Stimulated activated CD4-positive, alpha-beta T cell treated with anti-CD3 and anti-CD28 coated beads, Interleukin-2, amount 100 ng/mL, for 48 hours (primary cell): ENCODE measurements at places on chromosomes 4 and X.

DNA sequence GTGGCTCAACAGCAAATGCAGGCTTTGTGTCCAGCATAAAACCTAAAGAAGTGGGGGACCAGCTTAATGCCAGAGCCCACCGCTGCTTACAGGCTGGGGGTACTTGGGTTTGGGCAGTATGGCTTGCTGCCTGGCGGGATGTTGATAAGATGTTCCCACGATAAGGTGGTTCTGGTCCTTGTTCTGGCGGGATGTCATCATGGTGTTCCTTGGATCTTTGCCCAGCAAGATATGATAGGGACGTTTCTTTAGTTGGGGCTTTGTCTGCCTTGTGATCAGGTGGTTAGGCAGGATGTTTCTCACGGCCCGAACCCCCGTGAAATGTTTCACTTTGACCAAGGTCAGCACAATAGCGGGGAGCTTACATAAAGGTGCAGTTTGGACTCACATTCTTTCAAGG lies 35.3 kb downstream of the PNPLA4 start:
- DNase-seq = no peak

GRCh38 chr4:146236216-146236615 lies 21.9 kb downstream of the REELD1 start:
- no peak for DNase-seq

GRCh38 chr4:85391589-85392410 lies 83.2 kb upstream of the ARHGAP24 start:
- DNase-seq = no peak

DNA sequence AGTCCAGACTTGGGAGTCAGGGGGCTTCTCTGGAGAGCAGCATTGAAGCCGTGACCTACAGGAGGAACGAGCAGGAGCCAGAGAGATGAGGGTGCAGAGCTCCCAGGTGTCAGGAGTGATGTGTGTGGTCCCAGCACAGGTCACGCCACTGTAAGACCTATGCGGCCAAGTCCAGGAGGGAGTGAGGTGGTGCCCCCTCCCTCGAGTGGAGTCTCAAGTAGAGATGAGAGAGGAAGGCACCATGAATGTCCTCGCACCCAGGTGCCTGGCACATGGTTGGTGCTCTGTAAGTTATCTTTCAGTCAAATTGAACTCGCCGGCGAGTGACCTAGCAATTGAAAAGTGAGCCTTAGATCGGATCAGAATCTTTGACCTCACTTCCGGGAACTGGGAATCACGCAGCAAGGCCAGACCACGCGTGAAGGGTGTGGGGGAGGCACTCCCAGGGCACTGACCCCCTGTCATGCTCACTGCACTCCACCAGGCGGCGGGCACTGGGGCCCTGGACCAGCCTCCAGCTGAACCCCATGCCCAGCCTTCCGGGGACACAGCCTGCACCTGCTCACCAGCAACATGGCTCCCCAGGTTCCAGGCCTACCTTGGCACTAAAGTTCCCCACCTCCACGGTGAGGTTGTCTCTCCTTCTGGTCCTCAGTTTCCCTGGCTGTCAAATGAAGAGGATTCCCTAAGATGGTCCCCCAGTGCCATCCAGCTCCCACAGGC lies 127.4 kb downstream of the HMX1 start:
- DNase-seq = no peak

DNA sequence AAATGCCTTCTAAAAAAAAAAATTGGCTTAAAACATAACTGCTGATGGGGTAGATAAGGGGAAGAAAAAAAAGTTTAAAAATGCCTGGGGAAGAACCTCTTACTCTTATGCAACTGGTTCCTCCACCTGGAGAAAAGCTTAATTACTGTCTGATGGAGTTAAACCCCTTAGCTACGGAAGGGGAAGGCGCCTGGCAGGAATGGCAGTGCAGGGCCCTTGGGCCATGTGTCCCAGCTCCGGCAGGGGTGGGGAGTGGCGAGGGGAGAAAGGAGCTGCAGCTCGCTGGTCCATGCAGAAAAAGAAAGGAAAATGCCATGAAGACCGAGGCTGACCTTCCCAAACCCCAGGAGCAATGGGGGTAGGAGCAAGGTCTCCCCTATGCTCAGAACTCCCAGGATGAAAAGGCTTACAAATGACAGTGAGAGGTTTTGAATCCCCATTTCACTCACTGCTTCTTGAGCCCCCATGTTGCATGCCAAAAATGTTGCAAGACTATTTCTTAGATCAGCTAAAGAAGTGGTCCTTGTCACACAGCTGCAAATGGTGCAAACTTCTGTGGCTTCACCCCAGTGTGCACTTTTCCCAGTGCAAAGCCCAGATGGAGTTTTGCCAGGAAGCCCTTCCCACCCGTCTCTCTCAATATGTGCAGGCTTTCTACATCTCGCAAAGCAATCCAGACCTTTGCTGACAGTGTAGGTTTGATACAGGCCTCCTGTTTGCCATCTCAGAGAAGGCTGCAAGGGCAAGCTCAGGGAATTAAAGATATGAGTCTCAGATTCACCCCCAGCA lies 204.8 kb upstream of the CT83 start:
- DNase-seq = no peak

DNA sequence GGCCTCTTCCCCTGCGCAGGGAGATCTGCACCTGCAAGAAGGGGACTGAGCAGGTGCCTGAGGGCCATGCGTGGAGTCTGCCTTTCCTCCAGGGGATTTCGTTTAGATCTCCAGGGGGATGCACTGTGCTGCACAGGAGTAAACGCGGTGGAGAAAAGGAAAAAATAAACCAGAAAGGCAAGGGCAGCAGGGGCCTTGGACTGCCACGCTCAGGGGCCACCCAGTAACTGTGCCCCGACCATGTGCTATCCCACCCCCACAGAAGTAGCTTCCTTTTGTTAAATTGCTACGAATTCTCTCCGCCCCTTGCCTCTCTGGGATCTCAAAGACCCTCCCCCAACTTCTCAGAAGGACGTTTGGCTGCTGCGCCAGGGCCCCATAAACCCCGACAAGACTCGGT lies 17.2 kb upstream of the HMX1 start:
- no peak for DNase-seq

DNA sequence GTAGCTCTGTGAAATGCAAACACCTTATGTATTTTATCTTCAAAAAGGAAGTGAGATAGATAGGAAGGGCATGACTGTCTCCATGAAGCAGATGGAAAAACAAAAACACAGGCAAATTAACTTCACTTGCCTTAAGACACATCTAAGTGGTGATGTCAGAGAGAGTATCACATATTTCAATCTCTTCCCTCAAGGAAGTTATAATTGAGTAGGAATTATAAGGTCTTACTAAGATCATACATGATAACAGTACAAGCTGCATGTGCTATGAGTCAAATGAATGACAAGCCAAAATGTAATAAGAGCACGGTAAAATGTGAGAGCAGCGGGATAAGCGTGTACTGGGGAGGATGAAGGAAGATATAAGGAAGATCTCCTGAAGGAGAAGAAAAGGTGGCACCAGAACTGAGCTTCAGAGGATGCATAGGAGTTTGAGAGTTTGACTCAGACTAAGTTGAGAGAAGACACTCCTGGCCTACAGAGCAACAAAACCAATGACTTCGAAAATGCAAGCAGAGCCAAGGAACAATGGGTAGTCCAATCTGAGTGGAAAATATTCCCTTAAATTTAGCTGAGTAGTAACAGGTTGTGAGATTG lies 43.3 kb upstream of the GALNT7 start:
- DNase-seq = no peak

GRCh38 chr4:143021384-143021783 lies 163.3 kb upstream of the USP38 start:
- DNase-seq = no peak

DNA sequence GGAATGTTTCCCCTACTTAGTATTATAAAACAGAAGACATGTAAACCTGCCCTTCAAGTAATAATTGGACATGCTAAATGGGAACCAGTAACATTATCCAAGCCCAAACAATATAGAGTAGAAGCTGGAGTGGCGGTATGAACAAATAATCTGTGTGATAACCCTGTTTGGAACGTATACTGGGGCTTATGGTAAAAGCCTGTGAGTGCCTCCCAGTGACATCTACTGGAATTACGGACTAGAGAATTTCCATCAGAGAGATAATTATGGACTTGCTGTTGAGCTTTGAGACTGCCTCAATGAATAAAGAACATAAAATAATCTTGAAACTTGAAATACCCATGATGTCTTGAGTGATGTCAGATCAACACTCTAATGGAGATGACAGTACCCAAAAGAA lies 406.3 kb upstream of the GRIA3 start:
- DNase-seq = no peak

- no peak for DNase-seq
These were observed 66.4 kb downstream of the AMMECR1 start for GRCh38 chrX:110251526-110251925.

GRCh38 chrX:46687619-46688018 lies 71.3 kb downstream of the SLC9A7 start:
- DNase-seq = no peak

DNA sequence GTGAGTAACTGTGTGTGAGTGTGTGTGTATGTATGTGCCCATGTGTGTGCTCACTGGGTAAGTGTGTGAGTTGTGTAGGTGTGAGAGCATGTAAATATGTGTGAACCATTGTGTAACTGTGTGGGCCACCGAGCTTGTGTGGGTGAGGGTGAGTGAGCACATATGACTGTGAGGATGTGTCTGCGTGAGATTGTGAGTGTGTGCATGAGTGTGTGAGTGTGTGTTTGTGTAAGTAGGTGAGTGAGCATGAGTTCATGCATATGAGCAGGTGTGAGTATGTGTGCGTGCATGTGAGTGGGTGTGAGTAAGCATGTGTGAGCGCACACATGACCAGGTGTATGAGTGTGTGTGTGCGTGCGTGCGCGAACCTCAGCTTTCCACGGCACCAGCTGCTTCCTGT lies 1.4 kb upstream of the ATP2B3 start:
- DNase-seq = no peak

DNA sequence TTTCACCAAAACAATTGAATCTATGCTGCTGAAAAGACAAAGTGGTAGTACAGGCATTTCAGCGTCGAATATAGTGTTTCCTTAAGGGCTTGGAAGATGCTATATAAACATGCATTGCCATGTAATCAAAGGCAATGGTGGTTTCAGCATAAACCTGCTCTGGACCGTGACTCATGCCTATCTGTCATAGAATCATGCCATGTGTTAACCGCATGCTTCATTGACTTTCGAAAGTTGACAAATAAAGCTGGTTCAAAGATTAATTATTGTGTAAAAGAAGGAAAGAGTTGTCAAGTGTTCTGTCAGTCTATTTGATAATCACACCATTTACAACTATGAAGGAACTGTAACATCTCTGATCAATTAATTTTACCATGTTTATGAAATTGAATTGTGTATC lies 83.2 kb downstream of the FUNDC1 start:
- no peak for DNase-seq

- no peak for DNase-seq
These were observed 64.2 kb upstream of the TRPC5OS start for GRCh38 chrX:111811831-111812230.

- no peak for DNase-seq
These were observed 33.5 kb upstream of the ELF2 start for GRCh38 chr4:139210486-139210885.

DNA sequence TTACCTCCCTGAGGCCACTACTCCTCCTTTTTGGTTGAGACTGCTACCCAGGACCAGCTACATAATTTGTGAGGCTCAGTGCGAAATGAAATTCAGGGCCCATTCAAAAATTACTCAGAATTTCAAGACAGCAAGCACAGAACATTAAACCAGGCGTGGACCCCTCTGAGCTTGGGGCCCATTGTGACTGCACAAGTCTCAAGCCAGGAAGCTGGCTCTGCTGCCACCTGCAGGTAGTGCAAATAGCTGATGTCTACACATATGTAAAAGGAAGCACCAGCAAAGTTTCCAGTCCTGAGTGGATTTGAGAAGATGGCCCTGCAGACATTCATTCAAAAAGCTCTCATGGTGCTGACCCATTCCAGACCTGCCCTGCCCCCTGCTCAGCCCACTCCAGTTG lies 213.4 kb upstream of the LNX1 start:
- DNase-seq = peak; percentile 3

GRCh38 chr4:163806653-163807052 lies 312.2 kb downstream of the TMA16 start:
- DNase-seq = no peak

DNA sequence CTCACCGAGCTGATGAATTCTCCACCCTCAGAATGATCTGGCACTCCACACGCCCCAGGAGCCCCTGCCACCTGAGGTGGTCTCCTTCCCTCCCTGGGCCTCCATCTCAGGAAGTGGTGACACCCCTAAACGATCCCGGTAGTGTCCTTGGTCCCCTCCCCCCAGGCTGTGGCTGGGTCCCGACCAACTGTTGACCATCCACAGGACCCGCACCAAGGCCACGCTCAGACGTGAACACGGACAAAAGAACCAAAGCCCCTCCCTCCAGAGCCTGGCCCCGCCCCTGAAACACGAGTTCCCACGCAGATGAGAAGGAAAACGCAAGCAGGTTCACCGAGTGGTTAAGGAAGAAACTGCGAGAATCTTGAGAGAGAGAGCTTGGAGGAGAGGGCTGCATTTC lies 16.6 kb downstream of the LRPAP1 start:
- DNase-seq = no peak

- no peak for DNase-seq
These were observed 1.9 kb upstream of the CHST7 start for GRCh38 chrX:46571423-46572339.

- DNase-seq = no peak
These were observed 120.2 kb upstream of the PDE5A start for GRCh38 chr4:119748853-119749252.

DNA sequence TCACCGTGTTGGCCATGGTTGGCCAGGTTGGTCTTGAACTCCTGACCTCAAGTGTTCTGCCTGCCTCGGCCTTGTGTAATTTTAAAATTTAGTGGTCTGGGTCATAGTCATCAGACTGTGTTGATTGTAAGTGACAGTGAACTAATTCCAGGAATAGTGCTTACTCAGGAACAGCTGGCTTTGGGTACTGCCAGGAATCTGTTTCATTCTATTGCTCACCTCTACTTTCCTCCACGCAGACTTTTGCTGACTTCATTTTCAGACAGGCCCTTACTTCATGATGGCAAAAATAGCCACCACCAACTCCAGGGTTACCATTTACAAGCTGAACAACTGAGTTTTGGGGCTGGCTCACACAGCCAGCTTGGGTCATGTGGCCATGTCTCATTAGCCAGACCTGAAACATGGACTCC lies 54.6 kb downstream of the FNIP2 start:
- peak; percentile 13 for DNase-seq

DNA sequence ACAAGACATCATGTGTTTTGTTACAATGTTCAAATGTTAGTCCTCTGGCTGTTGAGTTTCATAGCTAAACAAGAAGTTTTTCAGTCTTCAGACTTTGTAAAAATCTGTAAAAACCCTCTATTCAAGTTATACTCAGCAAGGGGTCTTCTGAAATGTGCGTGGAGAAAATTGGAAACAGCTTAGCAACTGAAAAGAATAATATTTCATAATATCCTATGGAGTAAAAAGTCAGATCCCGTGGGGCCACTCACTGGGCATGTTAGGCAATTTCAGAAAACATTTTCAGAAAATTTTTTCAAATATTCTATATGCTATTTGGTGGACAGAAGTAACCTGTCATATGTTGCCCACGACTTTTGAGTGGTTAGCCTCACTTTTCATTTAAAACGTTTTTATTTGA lies 118.3 kb downstream of the CORIN start:
- DNase-seq = no peak

- DNase-seq = no peak
These were observed 79.8 kb upstream of the STOX2 start for GRCh38 chr4:183825346-183825745.
